Hindlimb muscle (tissue), 1 donor: ENCODE measurements at places on chromosomes 5 and 9.

DNA sequence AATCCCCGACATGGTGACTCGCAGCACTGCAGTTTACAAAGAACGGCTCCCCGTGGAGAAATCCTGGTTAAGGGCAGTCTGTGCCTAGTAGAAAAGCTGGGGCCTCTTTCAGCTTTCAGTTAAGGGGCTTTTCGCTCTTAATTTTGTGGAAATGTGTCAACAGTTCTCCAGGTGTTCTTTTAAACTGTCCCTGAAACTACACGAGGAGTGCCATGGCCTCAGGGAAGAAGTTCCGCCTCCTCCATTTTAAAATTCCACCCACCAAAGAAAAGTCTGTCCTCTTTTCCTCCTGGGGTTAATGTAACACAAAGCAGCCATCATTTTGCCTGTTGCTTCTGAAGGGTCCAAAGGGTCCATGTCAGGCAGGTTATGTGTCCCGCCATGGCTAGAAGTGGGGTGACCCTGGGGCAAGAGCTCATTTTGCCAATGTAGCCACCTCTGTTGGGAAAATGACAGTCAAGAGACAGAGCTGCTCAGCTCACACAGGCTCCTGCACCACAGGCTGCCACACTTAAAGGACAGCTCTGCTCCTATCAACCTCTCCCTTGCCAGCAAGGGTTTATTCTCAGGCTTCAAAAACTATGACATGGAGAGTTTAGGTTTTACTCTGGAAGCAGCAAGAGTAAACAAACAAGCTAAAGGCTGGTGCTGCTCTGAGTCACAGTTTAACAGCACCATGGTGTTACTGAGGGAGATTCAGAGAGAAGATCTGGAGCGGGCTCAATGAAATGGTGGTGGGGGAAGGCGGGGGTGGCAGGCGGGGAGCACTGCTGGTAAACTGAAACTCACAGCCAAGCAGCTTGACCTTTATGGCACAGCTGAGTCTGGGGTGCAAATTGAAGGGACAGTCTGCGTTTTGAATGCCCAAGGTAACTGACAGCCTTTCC is 3.2 kb downstream of the WHRN start:
- DNase-seq = no peak

DNA sequence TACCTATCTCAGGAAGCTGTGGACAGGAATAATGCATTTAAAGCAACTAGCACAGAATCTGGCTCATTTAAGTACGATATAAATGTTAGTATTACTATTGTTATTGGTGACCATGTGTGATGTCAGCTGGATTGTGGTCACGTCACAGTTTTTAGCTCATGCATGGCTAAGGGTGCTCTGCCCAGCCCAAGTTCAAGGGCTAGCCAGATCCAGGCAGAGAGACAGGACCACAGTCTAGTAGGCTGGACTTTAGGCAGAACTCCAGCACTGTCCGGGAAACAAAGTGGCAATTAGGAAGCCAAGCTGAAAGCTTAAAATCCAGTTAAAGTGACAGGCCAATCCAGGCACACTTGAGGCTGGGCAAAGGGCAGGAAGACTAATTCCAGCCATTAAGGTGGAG is 273.6 kb downstream of the ADAMTSL1 start:
- no peak for DNase-seq

DNA sequence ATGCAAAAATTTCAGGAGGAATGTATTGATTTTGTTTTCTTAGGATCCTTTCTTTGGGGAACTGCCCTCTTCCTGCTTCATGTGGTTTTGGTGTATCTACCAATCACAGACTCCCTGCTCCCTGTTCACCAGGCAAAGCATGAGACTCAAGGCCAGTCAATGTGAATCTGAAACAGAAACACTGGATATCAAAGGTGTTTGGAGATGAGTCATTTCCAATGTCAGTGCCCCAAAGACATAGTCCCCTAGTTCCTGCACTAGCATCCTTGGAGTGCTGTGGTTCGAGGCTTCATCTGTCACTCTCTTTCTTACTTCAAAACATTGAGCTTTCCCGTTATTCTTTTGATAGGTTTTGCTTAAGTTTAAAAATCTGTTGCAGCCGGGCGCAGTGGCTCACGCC is 8.1 kb downstream of the PPP3R2 start:
- DNase-seq = no peak

DNA sequence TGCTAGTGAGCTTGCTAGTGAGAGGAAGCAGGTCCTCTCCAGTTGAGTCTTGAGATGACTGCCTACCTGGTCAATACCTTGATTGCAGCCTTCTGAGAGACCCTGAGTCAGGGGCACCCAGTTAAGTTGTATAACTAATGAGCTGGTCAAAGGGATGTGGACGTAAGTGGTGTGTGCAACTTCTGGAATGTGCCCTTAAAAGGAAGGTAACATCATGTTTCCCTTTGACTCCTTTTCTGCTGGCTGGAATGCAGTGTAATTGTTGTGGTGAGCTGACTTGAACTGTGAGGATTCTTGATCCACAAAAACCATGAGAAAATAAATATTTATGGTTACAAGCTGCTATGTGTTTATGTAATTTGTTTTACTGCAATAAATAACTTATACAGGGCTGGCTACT is 2.4 kb upstream of the SNX2 start:
- DNase-seq = no peak

GRCh38 chr5:129935626-129936025 is 31.4 kb downstream of the CHSY3 start:
- DNase-seq = no peak
